ENCODE measurements at places on chromosomes 7 and 10. TPM values are rescaled to one million over a fixed set of nuclear protein-coding genes. Genes with fewer than 3 reads are reported as not detected.

GRCh38 chr10:71432956-71433767, 36.4 kb downstream of the CDH23 start:
- no peak for DNase-seq

Gene RADIL
- 7.3 TPM for total RNA-seq

DNA sequence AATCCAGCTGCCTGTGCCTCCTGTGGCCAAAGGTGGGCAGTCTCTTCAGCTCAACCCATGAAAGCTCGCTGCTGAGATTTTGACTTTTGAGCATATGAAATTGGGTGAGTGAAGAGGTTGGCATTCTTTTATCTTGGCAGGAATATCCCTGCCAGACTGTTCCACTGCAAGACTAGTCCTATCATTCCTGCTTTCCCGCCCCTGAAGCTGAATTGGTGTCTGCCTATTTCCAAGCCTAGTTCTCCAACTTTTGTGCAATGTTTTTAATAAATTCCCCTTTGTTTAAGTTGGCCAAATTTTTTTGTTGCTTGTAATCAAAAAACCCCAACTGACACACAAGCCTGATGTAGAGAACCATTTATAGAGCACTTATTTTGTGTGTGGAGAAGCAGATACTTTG, 34.8 kb upstream of the BICC1 start:
- DNase-seq: no peak

Gene SFRP5
- total RNA-seq: 3.0 TPM

- no peak for DNase-seq
Measured at GRCh38 chr10:16470747-16471146, 33.9 kb downstream of the PTER start.

GRCh38 chr7:55567571-55567970, 4.7 kb downstream of the VOPP1 start:
- DNase-seq: no peak

Gene IFIT3
- total RNA-seq: 78.0 TPM

GRCh38 chr7:103093429-103093828, 18.5 kb downstream of the ARMC10 start:
- DNase-seq: no peak

Gene HSPA14
- 10.0 TPM for total RNA-seq

DNA sequence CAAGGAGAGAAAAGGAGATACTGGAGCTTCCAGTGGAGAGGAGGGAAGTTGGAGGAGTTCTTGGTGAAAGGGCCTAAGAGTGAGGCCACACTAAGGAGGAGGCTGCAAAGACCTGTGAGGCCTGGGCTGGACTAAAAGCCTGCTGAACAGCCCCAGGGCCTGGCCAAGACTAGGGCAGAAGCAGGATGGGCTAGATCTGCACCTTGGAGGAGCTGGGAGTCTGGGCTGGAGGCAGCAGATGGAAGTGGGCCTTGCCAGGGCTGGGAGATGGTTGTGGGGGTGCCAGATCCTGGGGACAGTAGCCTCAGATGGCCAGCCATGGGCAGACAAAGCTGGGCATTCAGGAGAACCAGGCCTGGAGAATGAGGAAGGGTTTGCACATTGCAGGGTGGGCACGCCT, 6.5 kb upstream of the PURB start:
- no peak for DNase-seq

GRCh38 chr10:48390933-48391845, 84.7 kb downstream of the MAPK8 start:
- DNase-seq: no peak

- DNase-seq: no peak
Measured at GRCh38 chr7:95330204-95330960, 6.0 kb upstream of the PON1 start.

Gene AKR1C8
- total RNA-seq: 0.55 TPM

Gene DIP2C
- 17.3 TPM for total RNA-seq

- no peak for DNase-seq
Measured at GRCh38 chr10:117552156-117552631, 9.6 kb downstream of the EMX2 start.

Gene CALHM1
- not detected for total RNA-seq

DNA sequence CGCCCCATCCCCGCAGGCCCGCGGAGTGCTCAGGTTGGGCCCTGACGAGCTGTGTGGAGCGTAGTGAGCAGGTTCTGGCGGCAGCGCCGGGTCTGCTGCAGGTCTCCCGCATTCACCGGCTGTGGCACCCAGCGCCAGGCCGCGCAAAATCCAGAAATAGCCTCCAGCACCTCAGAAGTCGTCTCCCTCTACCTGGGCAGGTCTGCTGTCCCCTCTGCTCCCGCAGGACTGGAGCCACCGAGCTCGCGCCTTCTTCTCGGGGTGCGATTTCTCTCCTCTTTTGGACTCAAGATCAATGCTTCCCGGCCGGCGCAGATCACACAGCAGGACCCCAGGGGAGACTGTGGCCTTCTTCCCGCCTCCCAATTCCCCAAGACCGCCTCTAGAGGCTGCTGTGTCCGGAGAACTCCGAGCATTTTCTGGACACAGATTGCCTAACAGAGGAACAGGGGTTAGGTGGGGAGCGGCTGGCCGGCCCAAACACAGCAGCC, 8.4 kb downstream of the TLX1 start:
- no peak for DNase-seq

Gene DGKB
- total RNA-seq: not detected

Gene SPDYE16
- total RNA-seq: 0.90 TPM

GRCh38 chr10:63155388-63156020, 22.4 kb downstream of the NRBF2 start:
- no peak for DNase-seq

- no peak for DNase-seq
Measured at GRCh38 chr10:85645926-85646711, 720.5 kb downstream of the GRID1 start.

DNA sequence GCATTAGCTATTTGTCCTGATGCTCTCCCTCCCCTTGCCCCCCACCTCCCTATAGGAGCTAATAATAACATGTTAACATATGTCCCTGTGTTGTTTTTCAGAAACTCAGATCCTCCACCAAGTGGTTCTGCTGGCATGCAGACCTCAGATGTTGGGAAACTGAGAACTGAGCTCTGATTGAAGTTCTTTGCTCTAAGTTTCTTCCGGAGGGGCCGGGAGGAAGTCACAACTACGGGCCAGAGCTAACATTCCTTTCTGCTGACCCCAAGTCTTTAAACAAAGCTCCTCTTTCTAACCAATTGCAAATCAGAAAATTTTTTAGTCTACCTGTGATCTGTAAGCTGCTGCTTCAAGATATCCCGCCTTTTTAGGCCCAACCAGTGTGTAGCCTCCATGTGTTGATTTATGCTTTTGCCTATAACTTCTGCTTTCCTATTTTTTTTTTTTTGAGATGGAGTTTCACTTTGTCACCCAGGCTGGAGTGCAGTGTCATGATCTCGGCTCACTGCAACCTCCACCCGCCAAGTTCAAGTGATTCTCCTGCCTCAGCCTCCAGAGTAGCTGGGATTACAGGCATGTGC, 66.6 kb downstream of the LYZL1 start:
- DNase-seq: no peak

Gene CPA4
- not detected for total RNA-seq

DNA sequence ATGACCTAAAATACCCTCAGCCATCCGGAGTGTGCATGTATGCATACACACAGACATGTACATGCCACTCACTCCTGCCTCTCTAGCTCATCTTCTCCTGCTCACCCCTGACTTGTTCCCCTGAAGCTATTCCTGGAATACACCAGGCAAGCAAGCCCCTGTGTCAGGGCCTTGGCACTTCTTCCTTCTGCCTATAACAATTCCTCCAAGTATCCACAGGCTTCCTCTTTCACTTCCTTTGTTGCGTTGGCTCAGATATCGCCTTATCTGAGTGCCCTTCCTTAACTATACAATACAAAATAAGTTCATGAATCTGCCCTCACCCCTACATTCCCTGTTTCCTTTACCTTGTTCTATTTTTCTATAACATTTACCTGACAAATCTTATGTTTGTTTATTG, 88.8 kb downstream of the NOD1 start:
- DNase-seq: no peak

DNA sequence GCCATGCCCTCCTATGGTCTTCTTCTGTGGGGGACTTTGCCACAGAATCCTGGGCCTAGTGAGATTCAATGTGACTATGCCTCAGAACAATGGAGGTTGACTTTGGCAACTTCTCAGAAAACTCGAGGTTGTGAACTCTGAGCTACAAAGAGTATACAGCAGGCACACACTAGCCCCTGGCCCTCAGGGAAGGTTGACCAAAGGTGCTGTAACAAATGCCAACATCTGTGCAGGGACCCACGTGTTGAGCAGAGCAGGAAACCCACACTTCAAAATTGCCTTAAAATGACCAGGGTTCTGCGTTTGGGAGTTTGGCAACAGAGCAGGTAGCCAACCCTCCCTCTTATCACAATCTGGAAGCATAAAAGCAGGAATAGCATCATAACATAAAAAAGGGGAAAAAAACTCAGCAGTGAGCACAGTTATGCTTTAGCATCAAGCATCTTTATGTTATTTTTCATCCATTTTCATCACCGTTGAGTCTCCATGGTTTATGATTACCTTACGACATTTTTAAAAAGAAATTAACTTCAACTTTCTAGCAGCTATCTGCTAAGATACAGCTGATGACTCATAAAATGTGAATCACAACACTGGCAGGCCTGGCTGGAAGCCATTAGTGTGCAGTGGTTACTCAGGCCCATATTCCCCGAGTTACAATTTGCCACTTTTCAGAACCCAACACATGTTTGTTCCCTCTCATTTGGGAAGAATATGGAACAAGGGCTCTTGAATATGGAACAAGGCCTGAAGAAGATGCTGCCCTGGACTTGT, 11.1 kb downstream of the PRLHR start:
- no peak for DNase-seq
